ENCODE measurements at places on chromosomes 11 and 22.
A peak's percentile ranks its signal among the peaks of the same experiment; 100 is the strongest.

DNA sequence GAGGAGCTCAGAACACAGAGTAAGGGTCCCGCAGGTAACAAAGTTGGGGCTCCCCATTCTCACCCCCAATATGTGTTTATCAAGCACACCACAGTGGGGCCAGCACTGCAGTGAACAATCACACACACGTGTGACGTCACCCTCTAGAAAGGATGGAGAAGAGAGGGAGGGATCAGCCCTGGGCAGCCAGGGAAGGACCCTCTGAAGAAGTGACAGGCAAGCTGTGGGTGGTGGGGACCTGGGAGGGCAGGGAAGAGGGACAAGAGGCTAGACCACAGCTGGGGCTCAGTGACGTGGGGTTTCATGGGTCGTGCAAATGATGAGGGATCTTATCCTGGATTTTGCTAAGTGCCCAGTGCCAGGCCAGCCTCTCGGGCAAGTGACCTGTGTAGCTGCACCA, 28.7 kb upstream of the MYEOV start:
- DNase-seq = no peak

DNA sequence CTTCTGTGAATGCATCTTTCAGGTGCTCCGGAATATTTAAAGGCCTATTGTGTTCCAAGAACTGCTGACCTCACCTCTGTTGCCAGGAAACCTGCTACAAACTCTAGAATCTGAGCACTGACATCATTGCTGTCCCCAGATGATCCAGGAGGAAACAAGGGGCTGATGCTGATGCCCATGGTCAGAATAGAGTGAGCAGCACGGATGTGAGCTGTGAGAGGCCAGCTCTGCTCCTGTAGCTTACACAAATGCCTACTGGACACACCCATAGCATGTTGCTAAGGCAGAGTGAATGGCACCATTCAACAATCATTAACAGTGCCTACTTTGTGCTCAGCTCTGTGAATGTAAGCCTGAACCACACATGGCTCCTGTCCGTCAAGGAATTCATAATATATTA, 276.7 kb upstream of the API5 start:
- DNase-seq = no peak

DNA sequence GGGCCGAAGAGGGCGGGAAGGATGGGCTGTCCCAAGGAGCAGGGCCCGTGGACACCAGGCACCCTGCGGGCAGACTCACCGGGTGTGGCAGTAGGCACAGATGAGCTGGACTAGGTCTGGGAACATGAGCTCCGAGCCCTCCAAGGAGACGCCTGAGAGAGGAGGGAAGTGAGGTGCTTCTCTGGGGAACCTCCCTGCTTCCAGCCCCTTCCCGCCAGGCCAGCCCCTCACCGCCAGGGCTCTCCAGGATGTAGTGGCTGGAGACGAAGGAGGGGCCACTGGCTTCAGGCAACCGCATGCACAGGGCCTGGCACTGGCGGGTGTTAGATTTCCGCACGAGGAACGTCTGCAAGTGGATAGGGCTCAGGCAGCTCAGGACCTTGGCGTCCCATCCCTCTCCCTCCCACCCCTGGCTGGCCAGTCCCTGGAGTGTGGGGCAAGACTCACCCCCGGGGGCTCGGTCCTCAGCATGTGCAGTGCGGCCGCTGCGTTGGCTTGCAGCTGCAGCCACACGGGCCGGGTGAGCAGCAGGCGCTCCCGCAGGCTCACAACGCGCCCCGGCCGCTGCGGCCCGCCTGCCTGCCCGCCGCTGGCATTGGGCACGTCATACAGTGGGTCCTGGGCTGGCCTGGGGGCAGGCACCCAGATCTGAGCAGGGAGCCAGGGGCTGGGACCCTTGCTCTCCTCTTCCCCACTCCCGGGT, 552 bp downstream of the RIN1 start:
- no peak for DNase-seq

GRCh38 chr22:45071618-45072017, 61.8 kb upstream of the PHF21B start:
- DNase-seq = no peak

DNA sequence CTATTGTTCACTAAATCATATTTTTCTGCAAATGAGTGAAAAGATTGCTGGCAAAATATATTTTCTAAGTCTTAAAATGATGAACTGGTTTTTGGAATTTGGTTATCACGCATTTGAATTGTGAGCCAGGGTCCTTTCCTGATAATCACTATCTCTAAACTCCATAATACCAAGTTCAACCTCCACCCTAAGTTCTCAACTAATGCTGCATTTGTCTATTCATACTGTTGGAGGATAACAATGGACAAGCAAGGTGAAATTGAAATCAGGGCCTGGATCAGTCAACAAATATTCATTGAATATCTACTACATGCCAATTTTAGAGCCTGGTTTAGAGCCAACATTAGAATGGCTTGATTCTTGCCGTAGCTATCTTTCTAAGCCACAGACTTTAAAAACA, 4.7 kb upstream of the PCF11 start:
- no peak for DNase-seq

DNA sequence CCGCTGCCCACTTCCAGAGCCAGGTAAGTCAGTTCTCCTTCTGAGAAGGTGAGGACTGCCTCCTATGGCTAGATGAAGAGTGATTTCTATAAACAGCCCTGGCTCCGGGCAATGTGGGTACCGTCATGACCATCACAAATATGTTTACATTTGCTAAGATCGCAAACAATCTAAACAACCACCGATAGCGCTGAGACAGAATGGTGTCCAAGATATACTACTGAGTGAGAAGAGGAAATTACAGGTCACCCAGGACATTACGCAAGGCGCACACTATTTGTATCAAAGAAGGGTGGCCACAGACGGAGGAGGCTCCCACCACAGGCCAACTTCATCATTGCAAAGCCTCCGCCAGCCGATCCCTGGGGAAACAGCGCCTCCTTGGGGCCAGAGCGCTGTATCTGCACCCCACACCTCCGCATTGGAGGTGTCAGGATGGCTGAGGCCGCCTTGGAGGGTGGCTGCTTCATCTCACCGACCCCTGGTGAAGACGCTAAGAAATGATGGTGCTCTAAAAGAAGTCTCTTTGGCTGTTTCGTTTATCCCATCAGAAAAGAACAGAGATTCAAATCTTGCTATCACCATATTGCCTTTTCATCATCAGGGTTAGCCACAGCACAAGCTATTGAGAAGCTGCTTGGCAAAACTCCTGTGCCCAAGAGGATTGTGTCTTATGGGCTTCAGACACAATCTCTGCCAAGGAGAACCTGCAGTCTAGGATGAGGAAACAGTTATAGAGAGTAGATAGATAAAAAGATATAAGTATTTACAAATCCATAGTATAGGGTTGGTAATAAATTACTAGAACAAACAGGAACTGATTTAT, 12.3 kb upstream of the ASRGL1 start:
- DNase-seq = peak; percentile 73

DNA sequence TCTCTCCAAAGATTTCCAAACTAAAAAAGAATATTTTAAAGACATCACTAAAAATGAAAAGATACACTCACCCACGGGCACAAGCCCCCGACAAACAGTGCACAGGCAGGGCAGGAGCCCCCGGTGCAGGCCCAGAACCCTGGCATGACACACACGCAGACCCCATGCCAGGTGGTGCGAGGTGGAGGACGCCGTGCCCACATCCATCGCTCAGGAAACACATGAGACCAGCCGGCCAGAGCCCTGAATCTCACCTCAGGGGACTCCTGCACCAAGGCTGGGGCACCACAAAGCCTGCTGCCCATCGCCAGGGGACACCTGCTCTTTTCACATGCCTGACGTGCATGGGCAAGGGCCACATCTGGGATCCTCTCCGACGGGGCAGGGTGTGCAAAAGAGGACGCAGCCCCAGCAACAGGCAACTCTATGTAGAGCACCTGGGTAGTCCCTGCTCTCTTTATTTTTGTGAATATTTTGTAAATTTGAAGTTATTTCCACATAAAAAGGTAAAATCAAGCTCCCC, 13.4 kb downstream of the BRD1 start:
- no peak for DNase-seq

DNA sequence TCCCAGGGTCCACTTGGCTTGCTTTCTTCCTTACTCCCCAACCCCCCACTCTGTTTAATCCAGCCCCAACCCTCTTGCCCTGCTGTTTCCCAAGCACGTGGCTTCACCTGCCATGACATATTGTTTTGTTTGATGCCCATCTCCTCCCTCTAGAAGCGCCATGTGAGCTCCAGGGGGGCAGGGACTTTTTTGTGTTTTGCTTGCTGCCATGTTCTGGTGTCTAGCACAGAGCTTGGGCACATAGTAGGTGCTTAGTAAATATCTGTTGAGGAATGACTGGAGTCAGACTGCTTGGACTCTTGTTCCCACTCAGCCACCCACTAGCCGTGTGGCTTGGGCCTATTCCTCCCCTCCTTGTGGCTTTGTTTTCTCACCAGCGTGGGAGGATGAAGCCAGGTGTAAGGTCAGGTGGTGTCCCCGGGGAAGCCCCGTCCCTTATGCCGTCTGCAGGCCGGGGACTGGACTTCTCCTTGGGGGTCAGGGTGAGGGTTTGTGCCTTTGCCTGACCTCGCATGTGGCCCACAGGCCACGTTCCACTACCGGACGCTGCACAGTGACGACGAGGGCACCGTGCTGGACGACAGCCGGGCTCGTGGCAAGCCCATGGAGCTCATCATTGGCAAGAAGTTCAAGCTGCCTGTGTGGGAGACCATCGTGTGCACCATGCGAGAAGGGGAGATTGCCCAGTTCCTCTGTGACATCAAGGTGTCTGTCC, 3.8 kb downstream of the AIP start:
- no peak for DNase-seq

DNA sequence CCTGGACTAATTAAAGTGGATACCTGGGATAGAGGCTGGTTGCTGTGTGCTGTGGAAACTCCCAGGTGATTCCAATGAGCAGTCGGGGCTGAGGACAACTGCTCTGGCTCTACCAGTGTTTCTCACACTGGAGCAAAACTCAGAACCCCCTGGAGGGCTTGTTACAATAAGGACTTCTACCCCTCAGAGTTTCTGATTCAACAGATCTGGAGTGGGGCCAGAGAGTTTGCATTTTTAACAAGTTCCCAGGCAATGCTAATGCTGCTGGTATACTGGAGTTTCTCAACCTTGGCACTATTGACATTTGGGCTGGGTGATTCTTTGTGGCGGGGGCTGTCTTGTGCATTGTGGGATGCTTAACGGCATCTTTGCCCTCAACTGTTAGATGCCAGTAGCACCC, 353.7 kb downstream of the MIAT start:
- peak; percentile 69 for DNase-seq

DNA sequence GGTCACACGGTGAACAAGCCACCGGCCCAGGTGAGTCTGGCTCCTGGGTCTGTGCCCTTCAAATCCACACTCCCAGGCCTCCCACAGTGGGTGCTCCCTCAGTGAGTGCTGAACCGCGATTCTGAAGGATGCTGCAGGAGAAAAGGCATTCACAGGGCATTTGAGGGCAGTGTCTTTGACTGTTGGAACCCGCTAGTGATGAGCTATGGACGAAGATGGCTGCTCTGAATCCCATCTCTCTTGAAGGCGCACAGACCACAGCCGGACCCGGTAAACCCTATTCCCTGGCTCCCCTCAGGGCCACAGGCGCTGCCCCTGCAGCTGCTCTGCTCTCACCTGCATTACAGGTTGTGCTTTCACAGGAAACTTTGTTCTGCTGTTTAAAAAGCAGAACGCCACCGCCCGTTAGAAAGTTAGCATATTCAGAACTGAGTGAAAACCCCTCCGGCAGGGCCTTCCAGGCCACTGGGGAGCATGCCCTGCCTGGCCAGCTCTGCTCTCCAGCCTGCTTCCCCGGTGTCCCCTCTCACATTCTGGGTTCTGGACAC, 3.2 kb downstream of the LRRC32 start:
- DNase-seq = no peak

DNA sequence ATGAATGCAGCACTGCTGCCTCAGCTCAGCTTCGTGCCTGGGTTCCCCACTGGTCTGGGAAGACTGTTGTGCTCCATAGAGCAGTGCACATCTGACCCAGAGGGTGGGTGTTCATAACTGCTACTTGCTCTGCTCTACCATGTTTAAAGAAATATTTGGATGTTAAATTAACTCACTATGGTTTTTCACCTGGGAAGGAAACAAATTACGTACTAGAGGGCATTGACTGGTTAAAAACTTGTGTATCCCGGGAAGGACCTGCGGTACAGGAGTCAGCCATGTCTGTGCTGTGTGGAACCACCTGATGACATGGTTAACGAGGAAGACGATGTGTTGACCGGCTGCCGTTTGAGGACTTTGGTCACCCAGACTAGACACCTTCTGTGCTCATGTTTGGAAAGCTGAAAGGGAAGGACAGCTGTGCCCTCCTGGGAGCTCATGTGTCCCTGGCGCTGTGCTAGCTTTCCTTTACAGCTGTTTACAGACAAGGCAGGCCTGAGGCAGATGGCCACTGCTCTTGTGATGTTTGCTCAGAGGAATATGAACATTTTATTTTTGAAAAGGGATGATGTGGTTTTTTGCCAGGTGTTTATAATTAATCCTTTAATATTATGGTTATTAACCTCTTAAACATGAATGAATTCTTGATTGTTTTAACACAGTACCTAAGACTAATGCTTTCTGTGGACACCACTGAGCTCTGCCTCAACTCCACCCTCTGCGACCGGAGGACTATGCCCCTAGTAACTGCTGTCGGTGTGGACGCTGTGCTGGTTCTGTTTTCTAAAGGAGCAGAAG, 14.3 kb upstream of the AIFM3 start:
- no peak for DNase-seq

- DNase-seq = no peak
Observed at GRCh38 chr11:46247090-46247489, 30.4 kb upstream of the CREB3L1 start.

DNA sequence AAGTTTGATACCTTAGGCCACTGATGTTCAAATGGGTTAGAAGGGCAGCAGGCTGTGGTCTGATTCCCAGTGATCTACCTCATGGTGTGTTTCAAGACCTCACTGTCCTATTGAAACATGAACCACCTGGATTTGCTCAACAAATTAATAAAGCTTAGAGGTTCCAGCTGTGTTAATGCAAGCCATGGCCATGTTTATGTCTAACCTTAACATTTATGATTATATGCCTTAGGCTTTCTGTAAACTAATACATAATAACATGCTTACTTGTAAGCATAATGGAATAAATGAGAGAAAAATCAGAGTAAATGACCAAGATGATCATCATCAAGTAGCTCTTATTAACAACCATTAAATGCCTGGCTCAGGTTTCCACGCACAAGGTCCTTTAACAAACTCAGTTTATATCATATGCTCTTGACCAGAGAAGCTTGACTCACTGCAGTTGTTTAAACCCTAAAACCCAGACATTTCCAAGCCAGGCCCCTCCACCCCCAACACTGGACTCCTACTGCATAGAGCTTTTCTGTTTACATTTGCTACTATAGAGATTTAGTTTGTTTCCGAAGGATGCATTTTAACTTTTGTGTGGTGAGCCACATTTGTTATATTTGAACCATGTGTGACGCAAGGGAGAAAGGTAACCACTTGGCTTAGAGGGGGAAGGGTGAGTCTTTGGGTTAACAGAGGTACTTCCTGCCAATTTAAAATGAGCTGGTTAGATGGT, 43.7 kb downstream of the KREMEN1 start:
- no peak for DNase-seq
